Islet precursor cell (in vitro differentiated cells): ENCODE measurements at places on chromosomes 7 and 10.

DNA sequence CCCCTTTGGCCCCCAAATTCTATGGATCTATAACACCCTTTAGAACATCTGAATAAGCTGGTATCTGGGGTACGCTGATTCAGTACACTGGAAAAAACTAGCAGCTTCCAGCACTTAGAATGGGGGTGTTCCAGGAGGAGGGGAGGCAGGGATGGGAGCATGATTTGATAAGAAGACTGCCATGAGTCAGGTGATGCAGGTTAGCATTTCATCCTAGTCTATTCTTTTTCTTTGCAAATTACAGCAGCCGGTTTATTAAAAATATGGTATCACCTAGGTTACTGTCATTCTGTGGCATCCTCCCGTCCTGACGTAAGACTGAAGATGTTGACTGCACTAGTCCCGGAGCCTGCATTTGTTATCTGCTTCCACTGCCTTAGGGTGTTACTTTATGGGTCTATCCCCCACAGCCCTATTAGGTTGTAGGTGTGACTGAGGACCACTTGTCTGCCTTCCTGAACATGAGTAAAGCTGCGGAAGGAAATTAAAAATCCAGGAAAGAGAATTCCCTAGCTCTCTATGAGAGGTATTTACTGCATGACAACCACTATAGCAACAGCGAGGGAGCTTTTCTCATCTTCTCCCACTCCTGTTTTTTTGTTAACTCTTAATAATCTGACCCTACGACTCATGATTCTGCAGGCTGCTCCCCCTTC is 1.9 kb downstream of the HTR5A start:
- DNase-seq, result no peak

- DNase-seq, result no peak
Measured at GRCh38 chr10:24643679-24644209, 79.9 kb downstream of the ARHGAP21 start.

GRCh38 chr7:99562832-99563231 is 4.4 kb downstream of the ZNF655 start:
- peak; percentile 92 for DNase-seq

- DNase-seq, result no peak
Measured at GRCh38 chr7:48244864-48245271, 73.6 kb downstream of the ABCA13 start.

GRCh38 chr7:33061282-33061937 is 1.2 kb downstream of the NT5C3A start:
- no peak for DNase-seq

DNA sequence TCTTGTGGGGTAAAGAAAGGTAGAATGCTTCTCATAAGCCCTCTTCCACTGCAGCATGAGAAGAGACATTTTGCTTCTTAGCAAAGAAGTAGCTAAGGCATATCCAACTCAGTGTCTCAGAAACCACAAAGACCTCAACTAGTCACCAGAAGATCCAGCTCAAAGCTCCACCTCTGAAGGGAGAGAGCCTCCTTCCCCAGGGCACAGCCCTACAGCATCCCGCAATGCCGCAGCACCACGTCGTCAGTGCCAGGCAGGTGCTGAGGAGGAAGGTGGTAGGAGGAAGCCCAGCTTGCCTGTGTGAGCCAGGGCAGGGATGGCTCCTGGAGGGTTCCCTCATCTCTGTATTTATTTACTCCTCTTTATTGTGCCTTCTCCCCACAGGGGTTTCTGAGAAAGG is 385.6 kb upstream of the NPVF start:
- DNase-seq, result no peak

DNA sequence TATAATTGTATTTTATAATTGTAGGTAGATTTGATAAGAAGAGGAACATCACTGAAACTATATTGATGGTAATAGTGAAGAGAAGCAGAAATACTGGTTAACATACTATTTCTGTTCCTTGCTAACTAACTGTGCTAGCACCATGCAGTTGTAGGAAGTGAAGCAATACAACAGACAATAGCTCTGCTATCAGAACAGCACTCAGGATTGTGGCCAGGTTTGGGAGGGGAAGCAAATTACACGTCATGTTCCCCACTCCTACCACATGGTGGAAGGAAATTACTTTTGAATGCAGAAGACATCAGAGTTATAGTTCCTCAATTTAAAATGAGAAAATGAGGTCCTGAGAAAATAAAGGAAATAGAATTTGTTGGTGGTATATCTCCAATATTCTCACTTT is 151.1 kb downstream of the DGKB start:
- DNase-seq, result no peak

DNA sequence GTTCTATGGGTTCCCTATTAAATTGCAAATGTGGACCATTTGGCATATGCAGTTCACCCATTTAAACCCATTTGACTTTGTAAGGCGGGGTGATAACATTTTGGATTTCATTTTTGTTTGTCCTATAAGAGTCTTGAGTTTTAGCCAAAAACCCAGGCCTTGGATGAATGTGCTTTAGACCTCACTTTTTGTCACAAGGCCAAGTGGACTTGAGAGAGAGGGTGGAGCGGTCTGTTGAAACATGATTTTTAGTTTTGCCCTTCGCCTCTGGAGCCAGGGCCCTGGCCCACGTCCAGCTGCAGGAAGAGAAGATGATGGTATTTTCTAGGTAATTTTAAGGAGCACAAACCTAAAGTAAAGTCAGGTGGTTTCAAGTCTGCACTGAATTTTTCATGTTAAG is 260.1 kb downstream of the SLC25A13 start:
- no peak for DNase-seq

DNA sequence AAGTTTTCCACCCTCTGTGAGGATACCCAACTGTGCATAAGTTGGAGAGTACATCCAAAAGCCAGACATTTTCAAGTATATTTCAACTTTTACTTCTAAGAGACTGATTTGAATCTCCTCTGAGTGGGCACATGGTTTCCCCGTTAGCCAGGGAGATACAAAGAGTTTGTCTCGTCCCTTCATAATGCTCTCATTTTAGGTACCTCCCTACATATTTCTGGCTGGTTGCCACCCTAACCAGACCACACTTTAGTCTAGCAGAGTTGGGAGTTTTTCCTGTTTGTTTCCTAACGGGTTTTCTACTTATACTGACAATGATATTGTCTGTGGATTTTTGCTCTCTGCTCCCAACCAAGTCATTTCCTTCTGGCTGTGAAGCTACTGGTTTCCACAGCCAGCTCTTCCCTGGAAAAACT is 180.3 kb downstream of the CCDC71L start:
- no peak for DNase-seq

GRCh38 chr10:83425306-83425705 is 714.0 kb upstream of the GHITM start:
- no peak for DNase-seq

DNA sequence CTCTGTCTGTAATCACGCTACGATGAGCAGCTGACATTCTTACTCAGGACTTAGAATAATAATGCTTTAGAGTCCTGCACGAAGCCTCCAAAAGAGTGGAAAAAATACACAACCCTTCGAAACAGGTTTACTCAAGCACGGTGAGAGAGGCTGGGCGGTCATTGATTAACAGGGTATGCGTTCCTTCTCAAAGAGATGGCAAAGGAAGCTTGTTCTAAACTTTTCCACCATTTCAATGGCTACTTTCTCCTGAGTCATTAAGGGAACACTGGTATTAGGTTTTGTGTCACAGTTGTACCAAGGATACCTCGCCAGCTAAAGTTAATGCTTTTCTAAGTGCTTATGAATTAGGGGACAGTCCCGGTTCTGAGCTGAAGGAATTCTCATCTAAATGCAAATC is 141.9 kb upstream of the RHEB start:
- DNase-seq, result no peak

- DNase-seq, result no peak
Measured at GRCh38 chr10:14658331-14659127, 116.2 kb downstream of the FAM107B start.

GRCh38 chr10:67609996-67610793 is 85.8 kb downstream of the CTNNA3 start:
- no peak for DNase-seq

GRCh38 chr7:22447008-22447407 is 53.0 kb downstream of the STEAP1B start:
- DNase-seq, result no peak

DNA sequence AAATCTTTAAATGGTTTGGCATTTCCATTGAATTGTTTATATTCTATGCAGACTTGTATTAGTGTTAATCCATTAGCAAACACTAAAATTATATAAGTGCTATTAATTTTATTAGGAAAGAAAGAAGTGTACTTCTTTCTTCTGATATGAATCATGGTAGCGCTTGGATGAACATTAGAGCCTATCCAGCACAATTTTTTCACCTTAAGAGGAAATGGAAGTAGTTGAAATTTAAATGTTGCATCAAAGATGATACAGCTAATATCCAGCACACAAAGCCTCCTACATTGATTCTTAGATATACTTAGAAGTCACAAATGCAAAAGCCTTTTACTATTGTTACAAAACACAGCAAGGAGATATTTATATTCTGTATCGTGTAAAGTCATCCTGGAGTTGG is 174.5 kb downstream of the AHR start:
- DNase-seq, result no peak

GRCh38 chr7:545470-545869 is 25.8 kb upstream of the PDGFA start:
- no peak for DNase-seq

GRCh38 chr7:28572321-28573058 is 160.2 kb downstream of the CREB5 start:
- DNase-seq, result no peak

DNA sequence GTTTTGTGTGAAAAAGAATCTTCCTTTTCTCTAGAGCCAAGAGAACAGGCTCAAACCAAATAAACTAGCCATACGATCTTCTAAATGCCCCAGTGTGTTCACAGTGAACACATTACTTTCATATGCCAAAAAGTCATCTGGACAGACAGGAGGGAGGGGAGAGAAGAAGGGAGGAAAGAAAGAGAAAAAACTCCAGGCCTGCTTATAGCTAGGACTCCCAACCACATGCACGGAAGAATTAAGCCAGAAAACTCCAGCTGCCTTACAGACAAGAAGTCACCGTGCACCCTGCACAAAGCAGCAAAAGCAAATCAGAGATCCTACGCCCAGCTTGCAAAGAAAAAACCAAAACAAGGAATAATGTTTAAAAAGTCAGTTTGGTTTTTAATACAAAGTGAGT is 34.3 kb downstream of the SNX8 start:
- DNase-seq, result no peak

DNA sequence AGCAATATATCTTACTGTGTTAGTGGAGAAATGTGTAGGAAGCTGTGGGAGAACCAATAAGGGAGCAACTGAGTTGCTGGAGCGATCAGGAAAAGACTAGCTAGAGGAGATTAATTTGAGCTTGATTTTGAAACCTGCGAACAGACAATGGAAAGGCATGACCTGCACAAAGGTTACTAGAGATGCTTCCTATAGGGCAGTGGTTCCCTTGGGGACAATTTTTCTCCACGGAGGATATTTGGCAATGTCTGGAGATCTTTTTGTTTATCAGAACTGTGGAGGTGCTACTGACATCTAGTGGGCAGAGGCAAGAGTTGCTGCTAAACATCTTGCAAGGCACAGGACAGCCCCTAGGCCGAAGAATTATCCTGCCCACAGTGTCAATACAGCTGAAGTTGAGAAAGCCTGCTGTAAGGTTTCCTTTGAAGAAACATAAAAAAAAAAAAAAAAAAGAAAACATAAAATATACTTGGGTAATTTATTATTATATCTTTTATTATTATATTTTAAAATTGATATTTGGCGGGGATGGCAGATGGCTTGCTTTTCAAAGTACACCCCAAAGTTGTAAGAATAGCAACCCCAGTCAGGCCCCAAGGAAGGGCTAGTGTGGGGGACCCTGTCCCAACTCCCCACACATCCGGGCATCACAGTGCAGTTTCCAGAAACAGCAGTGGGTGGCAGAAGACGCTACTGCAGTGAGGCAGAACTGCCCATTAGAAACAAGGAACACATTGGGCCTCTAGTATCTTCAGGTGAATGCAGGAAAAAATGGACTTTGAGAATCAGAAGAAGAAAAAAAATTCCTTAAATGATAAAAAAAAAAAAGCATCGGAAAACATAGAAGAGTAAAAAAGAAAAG is 481.6 kb downstream of the SH2D4B start:
- peak; percentile 65 for DNase-seq

- peak; percentile 72 for DNase-seq
Measured at GRCh38 chr10:44261296-44261695, 123.6 kb downstream of the CXCL12 start.

GRCh38 chr7:158706273-158706704 is 1.7 kb upstream of the NCAPG2 start:
- DNase-seq, result no peak

DNA sequence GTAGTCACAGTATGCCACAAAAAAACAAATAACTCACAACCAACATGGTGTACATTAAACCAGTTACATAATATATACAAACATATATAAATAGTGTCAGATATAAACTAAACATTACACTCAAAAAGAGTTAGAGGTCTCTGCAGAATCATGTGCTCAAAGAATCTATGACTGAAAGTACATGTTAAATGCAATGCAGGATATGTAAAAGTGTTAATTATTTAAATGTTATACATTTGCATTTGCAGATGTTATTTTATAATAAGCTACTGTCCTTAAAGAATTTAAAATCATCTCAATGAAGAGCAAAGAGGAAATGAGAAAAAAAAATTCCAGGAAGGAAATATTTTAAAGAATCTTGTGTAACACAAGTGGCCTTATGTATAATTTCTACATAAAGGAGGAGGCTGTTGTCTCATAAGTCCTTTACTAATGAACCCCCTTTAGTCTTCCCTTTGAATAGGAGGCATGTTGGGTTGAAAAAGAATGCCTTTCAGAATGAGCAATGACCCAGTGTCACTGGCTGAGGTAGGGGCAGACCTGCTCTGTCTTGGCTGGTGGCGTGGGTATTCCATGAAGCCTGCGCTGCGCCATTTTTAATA is 148.9 kb downstream of the ITGA8 start:
- no peak for DNase-seq

DNA sequence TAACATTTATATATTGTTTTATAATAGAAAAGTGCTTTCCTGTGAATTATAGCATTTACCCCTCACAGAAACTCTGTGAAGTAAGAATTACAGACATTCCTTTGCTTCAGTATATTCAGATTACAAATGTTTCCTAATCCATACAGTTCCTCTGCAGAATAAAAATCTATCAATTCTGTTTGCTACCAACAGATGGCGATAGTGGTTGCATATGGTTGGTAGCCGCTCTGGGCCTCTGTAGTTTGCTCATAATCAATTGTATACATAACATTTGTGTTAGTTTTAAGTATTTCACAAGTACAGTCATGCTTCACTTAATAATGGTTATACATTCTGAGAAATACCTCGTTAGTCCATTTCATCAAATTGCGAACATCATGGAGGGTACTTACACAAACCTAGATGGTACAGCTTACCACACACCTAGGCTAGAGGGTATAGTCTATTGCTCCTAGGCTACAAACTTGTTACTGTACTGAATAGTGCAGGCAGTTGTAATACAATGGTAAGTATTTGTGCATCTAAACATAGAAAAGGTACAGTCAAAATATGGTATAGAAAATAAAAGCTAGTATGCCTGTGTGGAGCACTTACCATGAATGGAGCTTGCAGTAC is 94.4 kb upstream of the STEAP4 start:
- no peak for DNase-seq
